ENCODE measurements at places on chromosomes 2 and 18.

- H3K4me3 ChIP-seq = peak overlapping the region; percentile 80
- H3K27ac ChIP-seq = peak overlapping the region; percentile 96
- H3K36me3 ChIP-seq = peaks cover 16% of the 10 kb centered on the region
- peaks cover 69% of the 10 kb centered on the region for H3K27me3 ChIP-seq
These were observed 919 bp upstream of the CYP1B1 start for GRCh38 chr2:38076710-38077430.

DNA sequence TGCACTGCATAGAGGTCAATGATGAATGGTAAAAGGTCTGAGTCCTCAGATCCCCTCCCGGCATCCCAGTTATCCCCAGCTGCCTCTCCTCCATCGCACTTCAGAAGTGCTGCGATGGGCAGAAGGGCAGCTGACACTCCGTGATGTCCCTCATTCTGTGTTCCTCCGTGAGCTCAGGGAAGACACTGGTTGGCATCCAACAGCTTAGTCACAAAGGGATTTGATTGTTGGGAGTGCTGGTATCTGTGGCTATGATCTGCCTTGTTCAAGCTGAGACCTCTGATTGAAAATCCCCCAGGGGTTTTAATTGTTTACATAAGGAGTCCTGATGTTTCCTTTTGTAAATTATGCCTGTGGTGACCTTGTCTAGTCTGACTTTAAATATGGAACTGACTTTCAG lies 19.0 kb upstream of the SAG start:
- H3K36me3 ChIP-seq = peaks cover 96% of the 10 kb centered on the region
- H3K27ac ChIP-seq = peak overlapping the region; percentile 64
- no peaks in the 10 kb centered on the region for H3K27me3 ChIP-seq
- H3K4me3 ChIP-seq = no peak overlapping the region
- peak; percentile 11 for DNase-seq

GRCh38 chr18:23336101-23336500 lies 117.0 kb upstream of the RIOK3 start:
- no peak overlapping the region for H3K4me3 ChIP-seq
- peak overlapping the region; percentile 12 for H3K27ac ChIP-seq
- no peaks in the 10 kb centered on the region for H3K27me3 ChIP-seq
- H3K36me3 ChIP-seq = peaks cover 10% of the 10 kb centered on the region

- H3K4me1 ChIP-seq = peaks cover 87% of the 10 kb centered on the region
- no peak overlapping the region for H3K4me3 ChIP-seq
- H3K27ac ChIP-seq = no peak overlapping the region
- H3K36me3 ChIP-seq = no peaks in the 10 kb centered on the region
These were observed 46.8 kb upstream of the ANXA4 start for GRCh38 chr2:69694894-69695849.

DNA sequence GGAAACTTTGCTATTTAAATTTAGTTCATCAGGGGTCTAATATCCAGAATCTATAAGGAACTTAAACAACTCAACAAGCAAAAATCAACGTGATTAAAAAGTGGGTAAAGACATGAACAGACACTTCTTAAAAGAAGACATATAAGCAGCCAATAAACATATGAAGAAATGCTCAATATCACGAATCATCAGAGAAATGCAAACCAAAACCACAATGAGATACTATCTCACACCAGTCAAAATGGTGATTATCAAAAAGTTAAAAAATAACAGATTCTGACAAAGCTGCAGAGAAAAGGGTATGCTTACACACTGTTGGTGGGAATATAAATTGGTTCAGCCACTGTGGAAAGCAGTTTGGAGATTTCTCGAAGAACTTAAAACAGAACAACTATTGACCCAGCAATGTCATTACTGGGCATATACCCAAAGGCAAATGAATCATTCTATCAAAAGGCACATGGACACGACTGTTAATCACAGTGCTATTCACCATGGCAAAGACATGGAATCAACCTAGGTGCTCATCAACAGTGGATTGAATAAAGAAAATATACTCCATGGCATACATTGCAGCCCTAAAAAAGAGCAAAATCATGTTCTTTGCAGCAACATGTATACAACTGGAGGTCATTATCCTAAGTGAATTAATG lies 189.9 kb downstream of the SLC4A10 start:
- DNase-seq = no peak
- no peaks in the 10 kb centered on the region for H3K36me3 ChIP-seq
- peaks cover 8% of the 10 kb centered on the region for H3K27me3 ChIP-seq
- H3K4me3 ChIP-seq = no peak overlapping the region

GRCh38 chr2:241532733-241533601 lies 24.6 kb upstream of the STK25 start:
- DNase-seq = no peak
- H3K27me3 ChIP-seq = no peaks in the 10 kb centered on the region
- H3K27ac ChIP-seq = no peak overlapping the region

- no peak overlapping the region for H3K4me3 ChIP-seq
- peaks cover 5% of the 10 kb centered on the region for H3K27me3 ChIP-seq
- H3K27ac ChIP-seq = no peak overlapping the region
- no peak for DNase-seq
- peaks cover 2% of the 10 kb centered on the region for H3K4me1 ChIP-seq
- no peaks in the 10 kb centered on the region for H3K36me3 ChIP-seq
These were observed 92.3 kb downstream of the OSBPL6 start for GRCh38 chr2:178286636-178287035.

DNA sequence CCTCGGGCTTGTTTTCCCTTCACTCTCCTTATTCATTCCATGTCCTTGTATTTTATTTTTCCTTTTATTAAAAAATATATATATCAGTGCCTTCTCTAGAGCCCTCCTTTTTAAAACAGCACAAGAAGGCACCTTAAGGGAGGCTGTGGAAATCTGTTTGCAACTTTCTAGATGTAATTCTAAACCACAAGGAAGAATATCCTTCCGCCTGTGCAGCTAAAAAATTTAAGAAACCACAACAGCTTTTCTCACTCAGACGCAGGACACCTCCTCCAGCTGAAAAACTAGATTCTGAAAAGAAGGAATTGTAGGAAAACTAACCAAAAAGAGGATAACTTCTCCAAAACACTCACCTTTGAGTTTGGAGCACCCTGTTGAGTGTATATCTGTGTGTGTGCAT lies 142.2 kb downstream of the BCL11A start:
- no peak for DNase-seq
- H3K27me3 ChIP-seq = no peaks in the 10 kb centered on the region
- no peaks in the 10 kb centered on the region for H3K36me3 ChIP-seq
- H3K4me1 ChIP-seq = no peaks in the 10 kb centered on the region

- H3K27ac ChIP-seq = no peak overlapping the region
- H3K36me3 ChIP-seq = peaks cover 93% of the 10 kb centered on the region
- H3K4me3 ChIP-seq = no peak overlapping the region
- DNase-seq = no peak
These were observed 73.6 kb upstream of the RBM44 start for GRCh38 chr2:237724811-237725478.

DNA sequence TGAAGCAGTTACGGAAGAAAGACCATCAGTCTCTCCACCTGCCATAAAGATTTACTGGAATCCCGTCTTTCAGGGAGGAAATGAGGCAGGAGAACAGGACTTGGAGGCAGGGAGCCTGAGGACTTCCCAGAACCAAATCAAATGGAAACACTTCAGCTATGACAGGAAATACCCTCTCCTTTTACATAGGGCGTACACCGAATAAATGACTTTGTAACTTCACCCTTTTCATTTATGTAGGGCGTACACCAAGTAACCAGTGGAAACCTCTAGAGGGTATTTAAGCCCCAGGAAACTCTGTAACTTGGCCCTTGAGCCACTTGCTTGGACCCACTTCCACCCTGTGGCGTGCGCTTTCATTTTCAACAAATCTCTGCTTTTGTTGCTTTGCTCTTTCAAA lies 218.3 kb upstream of the SLC39A10 start:
- H3K4me3 ChIP-seq = no peak overlapping the region
- no peaks in the 10 kb centered on the region for H3K27me3 ChIP-seq
- peaks cover 12% of the 10 kb centered on the region for H3K36me3 ChIP-seq
- DNase-seq = no peak
- no peak overlapping the region for H3K27ac ChIP-seq

DNA sequence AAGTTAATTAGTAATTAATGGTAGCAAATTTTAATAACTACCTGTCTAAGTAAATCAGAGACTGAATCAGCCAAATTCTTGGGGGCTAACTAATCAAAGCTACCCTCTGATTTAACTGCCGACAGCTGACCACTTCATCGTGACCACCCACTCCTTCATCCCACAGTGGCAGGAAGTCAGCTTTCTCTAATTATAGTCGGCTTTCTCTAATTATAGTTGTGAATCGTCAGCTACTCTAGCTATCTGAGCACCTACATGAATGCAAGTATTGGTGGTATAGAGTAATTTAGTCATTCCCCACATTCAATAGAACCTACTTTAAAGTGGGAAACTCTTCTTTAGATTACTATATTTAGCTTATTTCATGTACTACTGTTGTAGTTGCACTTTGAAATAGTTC lies 185.5 kb downstream of the PTGR3 start:
- no peak overlapping the region for H3K4me3 ChIP-seq
- DNase-seq = no peak
- H3K27ac ChIP-seq = peak overlapping the region; percentile 4
- H3K27me3 ChIP-seq = no peaks in the 10 kb centered on the region
- peaks cover 15% of the 10 kb centered on the region for H3K4me1 ChIP-seq
- H3K36me3 ChIP-seq = peaks cover 6% of the 10 kb centered on the region

DNA sequence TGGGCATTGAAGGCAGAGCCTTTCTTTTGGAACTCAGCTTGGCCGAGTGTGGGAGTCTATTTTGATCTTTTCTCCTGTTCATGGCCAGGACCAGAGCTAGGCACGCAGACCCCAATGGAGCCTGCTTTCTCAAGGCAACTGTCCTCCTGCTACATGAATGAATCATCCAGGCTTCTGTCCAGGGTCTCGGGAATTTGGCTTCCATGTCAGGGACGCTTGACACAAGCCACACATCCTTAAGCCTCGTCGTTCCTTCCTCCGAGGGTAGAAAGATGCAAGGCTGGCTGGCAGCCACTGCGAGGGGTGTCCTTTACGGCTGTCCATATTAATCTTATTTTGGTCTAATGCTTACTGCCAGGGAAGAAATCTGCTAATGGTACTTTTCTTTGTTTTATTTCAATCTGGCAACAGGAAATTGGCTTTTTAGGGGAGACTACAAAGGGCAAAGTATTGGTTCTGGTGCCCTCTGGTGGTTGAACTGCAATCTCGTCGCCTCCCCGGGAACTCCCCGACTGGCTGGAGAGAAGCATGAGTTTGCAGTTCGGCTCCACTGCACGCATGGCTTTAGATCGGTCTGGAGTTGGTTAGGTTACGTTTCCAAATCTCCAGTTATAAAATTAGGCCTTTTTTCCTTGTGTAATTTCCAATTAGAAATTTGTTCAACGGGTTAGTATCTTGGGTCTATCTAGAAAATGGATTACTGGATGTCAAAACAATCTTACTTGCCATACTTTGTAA lies 135.2 kb downstream of the ALPK2 start:
- H3K27ac ChIP-seq = no peak overlapping the region
- no peaks in the 10 kb centered on the region for H3K36me3 ChIP-seq
- DNase-seq = peak; percentile 77
- H3K27me3 ChIP-seq = peaks cover 24% of the 10 kb centered on the region
- no peak overlapping the region for H3K4me3 ChIP-seq

- no peak overlapping the region for H3K27ac ChIP-seq
- no peaks in the 10 kb centered on the region for H3K36me3 ChIP-seq
- DNase-seq = no peak
- H3K4me3 ChIP-seq = no peak overlapping the region
- no peaks in the 10 kb centered on the region for H3K4me1 ChIP-seq
- no peaks in the 10 kb centered on the region for H3K27me3 ChIP-seq
These were observed 460.9 kb downstream of the RIT2 start for GRCh38 chr18:42654556-42654955.

DNA sequence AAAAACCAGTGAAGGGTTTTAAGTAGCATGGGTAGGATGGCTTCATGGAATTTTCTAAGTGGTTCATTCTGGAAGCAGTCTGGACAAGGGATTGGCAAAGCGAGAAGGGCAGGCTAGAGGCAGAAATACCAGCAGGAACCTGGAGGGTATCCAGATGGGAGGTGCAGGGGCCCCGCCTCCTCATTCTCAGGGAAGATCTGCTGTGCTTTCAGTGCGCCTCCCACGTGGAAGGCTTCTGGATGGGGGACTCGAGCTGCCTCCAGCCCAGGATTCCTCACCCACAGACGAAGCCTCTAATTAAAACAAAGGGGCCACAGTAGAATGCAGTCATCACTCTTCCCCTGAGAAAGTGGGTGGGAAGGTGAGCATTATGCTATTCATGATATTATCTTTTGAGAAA lies 79.8 kb downstream of the VSNL1 start:
- DNase-seq = no peak
- H3K27ac ChIP-seq = no peak overlapping the region
- H3K27me3 ChIP-seq = peaks cover 25% of the 10 kb centered on the region
- H3K36me3 ChIP-seq = no peaks in the 10 kb centered on the region
- H3K4me3 ChIP-seq = no peak overlapping the region

DNA sequence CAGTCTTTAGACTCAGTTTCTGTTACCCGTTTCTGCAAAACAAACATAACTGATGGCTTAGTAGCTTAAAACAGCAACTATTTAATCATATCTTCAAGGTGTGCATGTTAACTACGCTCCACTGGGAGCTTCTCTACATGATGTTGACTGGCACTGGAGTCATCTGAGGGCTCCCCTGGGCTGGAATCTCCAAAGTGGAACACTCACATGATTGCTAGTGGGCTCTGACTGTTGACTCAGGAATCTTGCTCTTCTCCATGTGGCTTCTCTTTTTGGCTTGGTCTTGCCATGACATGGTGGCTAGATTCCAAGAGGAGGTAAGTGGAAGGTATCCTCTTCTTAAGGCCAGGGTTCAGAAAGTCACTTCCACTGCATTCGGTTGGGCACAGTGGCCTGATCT lies 160.8 kb downstream of the PMAIP1 start:
- no peak for DNase-seq
- H3K4me3 ChIP-seq = no peak overlapping the region
- no peaks in the 10 kb centered on the region for H3K4me1 ChIP-seq
- H3K27ac ChIP-seq = no peak overlapping the region

DNA sequence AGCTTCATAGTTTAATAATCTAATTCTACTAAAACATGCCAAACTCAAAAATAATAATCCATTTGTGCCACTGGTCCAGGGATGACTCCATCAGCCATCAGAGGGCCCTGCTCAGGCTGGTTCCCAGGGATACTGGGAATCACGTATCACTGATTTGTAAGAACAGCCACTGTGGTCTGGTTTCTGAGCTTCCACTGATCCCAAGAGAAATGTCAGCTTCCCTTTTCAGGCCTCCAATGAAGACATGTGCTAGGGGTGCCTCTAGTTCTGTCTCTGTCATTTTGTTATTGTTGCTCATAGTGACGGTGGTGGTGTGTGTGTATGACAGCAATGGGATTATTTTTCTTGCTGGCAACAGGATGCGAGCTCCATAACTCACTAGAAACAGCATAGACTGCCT lies 83.2 kb downstream of the CELF4 start:
- no peaks in the 10 kb centered on the region for H3K36me3 ChIP-seq
- H3K27ac ChIP-seq = no peak overlapping the region
- H3K4me3 ChIP-seq = no peak overlapping the region

GRCh38 chr2:8448824-8449556 lies 232.9 kb upstream of the ID2 start:
- H3K4me1 ChIP-seq = peaks cover 16% of the 10 kb centered on the region
- H3K36me3 ChIP-seq = no peaks in the 10 kb centered on the region
- no peak for DNase-seq
- no peaks in the 10 kb centered on the region for H3K27me3 ChIP-seq
- H3K4me3 ChIP-seq = no peak overlapping the region

GRCh38 chr2:98088261-98088660 lies 1.3 kb downstream of the VWA3B start:
- peaks cover 17% of the 10 kb centered on the region for H3K4me1 ChIP-seq
- no peak overlapping the region for H3K4me3 ChIP-seq
- H3K36me3 ChIP-seq = no peaks in the 10 kb centered on the region

GRCh38 chr2:49359721-49360406 lies 205.5 kb upstream of the FSHR start:
- no peak overlapping the region for H3K4me3 ChIP-seq
- H3K4me1 ChIP-seq = no peaks in the 10 kb centered on the region
- no peaks in the 10 kb centered on the region for H3K27me3 ChIP-seq
- no peak for DNase-seq
- H3K27ac ChIP-seq = no peak overlapping the region
